NCI-H460 (cell line): ENCODE measurements at places on chromosomes 11 and 22.

DNA sequence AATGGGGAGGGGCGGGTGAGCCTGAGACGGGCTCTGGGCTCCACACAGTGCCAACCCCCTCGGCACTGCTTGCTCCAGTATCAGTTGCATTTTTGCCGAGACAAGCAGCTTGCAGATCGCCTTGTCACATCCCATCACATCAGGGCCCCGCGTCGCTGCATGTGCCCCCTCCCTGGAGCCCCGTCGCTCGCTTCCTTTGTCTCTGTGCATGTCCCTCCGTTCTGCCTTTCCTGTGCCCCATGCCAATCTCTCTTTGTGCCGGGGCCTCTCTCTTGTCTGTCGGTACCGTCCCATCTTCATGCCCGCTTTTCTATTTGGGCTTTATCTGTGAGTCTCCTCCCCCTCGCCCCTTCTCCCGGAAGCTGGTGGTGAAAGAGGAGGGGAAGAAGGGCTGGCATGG is 202.2 kb downstream of the CEP164 start:
- DNase-seq, result no peak

DNA sequence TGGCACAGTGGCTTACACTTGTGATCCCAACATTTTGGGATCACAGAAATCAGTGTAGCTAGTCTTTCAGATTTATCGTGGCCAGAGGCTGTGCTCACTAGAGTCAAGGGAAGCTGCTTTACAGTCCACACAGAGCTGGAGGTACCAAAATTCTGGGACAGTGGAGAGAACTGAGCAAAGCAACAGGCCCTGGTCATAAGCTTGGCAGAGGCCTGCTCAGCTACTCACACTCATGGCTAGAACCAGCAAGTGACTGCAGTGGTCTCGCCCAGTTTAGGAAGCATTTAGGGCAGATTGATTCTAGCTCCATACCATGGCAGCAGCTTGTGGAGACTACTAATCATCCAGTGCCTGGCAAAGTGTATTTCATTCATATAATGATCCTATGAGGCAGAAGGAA is 8.8 kb downstream of the TMEM216 start:
- no peak for DNase-seq

GRCh38 chr11:70111269-70112016 is 33.3 kb downstream of the ANO1 start:
- DNase-seq, result peak; percentile 75

DNA sequence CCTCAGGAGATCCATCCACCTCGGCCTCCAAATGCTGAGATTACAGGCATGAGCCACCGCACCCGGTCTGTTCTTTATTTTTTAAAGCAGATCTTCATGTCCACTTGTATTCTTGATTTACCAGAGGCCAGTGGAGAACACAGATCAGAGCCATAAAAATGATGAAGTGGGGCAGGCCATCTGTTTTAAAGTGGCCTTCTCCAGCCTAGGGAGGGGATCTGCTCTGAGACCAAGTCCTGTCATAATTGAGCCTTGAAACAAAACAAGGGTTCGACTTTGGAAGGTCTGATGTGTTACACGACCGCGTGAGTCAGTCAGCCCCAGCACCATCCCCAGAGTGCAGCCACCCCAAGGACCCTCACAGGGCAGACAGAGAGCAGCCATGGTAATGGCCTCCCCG is 27.5 kb downstream of the ABCC8 start:
- DNase-seq, result no peak

- DNase-seq, result no peak
Measured at GRCh38 chr11:126029237-126029636, 33.4 kb downstream of the CDON start.

DNA sequence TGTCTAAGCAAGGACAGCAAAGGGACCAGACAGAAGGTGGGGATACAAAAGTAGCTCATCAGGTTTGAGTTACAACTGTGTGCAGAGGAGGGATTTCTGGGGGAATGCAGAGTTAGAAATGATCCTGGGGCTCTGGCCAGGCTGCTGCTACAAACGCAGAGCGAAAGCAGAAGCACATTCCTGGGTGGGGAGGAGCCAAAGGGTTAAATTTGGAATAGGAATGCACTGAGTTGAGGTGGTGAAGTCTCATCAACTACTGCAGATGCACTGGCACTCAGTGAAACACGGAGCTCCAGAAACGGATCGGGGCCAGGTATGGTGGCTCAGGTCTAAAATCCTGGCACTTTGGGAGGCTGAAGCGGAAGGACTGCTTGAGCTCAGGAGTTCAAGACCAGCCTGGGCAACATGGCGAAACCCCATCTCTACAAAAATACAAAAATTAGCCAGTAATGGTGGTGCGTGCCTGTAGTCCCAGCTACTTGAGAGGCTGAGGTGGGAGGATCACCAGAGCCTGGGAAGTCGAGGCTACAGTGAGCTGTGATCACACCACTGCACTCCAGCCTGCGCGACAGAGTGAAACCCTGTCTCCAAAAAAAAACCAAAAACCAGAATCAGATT is 3.2 kb downstream of the CHKA start:
- DNase-seq, result no peak

GRCh38 chr11:75386942-75387630 is 12.2 kb upstream of the RPS3 start:
- no peak for DNase-seq

DNA sequence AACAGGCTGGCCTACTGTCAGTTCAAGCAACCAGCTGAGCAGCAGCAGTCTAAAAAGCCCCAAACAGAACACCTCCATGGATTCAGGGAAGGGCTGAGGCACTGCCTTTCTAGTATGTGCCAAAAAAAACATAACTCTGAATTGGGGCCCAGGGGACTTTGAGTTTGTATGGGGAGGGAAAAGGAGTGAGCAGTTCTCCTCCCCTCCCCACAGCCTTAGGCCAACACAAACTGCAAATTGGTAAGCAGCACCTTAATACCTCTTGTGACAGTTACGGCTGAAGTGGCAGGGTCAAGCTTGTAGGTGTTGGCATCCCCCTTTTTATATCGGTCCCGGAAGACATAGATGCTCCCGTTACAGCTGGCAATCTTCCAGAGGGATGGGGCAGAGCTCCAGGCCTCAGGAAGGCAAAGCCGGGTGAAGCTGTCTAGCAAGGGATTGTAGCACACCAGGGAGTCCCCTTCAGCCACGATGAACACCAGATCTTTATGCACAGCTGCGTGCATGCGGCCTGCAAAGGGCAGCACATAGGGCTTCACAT is 6.0 kb downstream of the KBTBD4 start:
- no peak for DNase-seq

GRCh38 chr11:44631831-44632230 is 66.4 kb downstream of the CD82 start:
- no peak for DNase-seq

DNA sequence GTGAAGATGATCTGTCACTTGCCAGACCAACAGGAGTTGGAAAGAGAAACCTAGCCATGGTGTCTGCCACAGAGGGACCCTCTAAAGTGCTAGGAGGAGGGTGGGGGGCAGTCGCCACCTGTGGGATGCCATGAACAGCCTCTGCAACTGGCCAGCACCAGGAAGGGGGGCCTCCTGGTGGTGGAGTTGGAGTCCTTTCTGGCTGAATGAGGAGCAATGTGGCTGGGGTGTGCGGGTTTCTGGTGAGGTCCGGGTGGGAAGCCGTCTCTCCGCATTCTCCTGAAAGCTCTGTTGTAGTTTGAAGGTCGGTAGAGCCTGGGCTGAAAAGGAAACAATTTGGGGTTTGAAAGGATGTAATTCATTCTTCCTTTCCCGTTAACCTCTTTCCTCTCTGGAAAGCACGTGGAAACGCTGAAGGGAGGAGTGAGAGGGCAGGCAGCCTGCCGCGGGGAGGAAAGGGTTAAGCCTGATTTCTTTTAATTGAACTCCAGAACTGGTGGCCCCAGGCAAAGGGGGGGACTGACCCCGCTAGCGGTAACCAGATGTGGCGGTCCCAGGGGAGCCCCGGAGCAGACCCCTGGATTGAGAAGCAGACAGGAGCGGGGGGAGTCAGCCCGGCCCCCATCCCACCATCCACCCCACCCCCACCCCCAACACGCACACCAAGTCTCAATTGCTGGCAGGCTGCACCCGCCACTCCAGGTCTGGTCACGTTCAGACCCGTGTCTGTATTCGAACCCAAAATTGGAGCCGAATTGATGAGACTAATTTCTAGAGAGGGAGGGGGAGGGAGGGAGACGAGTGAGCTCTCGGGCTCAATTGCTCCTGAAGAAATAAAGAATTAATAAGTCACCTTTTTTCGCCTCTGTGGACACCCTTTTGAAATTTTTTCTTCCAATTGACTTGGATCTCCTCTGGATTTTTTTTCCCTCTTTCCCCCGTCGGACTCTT is 1.8 kb upstream of the FLI1 start:
- DNase-seq, result no peak
